ENCODE measurements at places on chromosomes 2 and 18.

DNA sequence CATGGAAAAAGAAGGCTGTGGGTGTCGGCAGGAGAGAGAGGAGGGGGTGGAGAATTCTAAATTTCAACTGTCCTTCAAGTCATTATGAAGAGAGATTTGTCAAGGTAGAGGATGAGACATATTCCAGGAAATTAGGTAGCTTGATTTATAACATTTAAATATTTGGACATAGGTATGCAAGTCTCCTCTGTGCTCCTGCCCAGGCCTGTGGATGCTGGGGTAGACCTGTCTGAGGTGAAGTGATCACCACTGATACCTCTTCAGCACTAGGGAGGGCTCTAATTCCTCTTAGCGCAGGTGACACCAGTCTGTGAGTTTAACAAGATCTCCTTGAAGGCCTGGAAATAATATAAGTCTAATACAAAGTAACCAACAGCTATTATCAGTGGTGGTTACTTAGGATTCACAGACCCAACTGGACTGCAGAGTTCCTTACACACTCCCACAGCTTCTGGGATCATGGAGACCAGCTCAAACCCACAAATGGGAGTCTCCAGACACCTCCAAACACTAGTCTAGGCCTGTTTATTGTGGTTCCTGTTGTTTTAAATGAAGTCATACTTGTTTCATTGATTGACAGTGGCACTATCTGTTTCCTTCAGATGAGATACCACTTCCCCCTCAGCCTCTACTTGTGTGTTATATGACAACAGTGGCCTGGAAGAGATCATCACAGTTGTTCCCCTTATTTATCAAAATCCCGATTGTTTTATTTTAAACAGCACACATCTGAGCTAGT lies 104.1 kb upstream of the ITPRID2 start:
- DNase-seq: no peak

DNA sequence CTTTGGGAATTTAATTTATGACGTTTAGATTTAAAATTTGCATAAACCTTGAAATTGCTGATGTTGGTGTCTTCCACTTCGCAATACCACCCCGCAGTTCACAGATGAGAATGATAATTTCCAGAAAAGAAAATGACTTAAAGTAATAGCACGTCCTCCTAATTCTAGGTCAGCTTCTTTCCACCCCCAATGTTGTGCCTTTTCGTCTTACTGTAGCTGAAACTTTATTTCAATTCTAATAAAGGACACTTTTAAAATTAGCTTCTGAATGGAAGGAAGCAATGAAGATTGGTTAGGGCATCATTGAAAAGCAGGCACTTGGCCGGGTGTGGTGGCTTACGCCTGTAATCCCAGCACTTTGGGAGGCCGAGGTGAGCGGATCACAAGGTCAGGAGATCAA lies 107.4 kb downstream of the MYCN start:
- DNase-seq: no peak

DNA sequence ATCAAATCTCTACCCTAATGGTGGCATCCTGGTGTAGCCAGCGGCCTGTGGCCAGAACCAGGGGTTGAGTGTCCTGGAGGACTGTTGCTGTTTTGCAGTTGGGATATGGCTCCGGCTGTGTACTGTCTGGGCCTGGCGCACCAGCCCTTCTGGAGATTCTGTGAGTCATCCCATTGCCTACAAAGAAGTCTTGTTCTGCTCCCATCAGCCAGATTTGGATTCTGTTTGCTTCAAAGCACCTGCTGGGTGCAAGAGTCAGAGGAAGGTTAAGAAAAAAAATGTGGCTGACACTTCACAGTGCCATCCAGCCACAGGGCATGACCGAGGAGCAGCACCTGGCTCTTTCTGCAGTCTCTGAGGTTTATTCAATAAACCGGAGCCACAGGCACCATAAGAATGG lies 41.0 kb upstream of the ASAP2 start:
- no peak for DNase-seq

- DNase-seq: peak; percentile 43
Measured at GRCh38 chr2:102190430-102191107, 3.7 kb downstream of the IL1RL2 start.

DNA sequence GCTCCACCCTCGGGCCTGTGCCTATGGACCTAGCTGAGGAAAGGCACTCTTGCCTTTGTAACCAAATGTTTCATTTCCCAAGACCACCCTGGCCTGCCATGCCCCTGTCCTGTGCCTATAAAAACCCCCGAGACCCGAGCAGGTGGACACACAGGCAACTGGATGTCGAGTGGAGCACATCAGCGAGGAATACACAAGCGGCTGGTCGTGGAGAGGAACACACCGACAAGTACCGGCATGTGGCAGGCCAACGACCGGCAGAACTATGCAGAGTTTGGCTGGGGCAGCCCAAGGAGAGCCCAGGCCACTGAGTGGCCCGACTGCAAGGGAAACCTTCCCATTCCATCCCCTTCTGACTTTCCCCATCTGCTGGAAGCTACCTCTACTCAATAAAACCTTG lies 1963.8 kb upstream of the CELF4 start:
- no peak for DNase-seq

GRCh38 chr2:23495661-23496114 lies 110.7 kb downstream of the KLHL29 start:
- no peak for DNase-seq

DNA sequence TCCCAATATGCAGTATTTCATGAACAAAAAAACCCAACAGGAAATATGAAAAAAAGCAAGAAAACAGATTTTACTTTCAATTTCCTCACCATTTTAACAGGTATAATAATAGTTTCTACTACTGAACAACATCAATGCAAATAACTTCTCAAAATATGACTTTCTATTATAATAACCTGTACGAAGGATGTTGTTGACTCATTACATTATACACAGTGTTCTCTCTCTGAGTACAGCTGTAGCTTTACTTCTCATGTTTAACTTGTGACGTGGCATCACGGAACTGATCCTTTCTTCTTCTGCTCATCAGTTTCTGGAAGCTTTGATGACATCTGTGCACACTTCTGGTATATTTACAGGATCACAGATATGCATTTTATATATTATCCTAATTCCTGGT lies 40.0 kb downstream of the FAM228A start:
- no peak for DNase-seq

DNA sequence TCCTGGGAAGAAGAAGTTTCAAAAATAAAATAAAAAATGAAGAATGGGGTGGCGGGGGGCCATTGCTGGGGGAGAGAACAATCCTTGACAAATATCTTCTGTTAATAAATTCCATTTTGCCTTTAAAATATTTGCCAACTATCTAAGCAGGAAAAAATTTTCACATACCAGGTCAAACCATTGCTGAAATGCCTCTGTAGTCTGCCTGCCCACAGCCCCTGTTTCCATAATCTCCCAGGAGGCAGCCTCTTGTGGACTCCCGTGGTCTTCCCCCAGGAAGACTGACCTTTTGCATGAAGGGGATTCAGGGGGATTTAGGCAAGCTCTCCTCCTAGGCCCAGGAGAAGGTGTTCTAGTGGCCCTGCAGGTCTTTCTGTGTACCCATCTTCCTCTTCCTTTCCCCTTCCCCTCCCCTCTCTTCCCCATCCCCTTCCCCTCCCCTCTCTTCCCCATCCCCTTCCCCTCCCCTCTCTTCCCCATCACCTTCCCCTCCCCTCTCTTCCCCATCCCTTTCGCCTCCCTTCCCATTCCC lies 61.0 kb downstream of the RPL37A start:
- no peak for DNase-seq

DNA sequence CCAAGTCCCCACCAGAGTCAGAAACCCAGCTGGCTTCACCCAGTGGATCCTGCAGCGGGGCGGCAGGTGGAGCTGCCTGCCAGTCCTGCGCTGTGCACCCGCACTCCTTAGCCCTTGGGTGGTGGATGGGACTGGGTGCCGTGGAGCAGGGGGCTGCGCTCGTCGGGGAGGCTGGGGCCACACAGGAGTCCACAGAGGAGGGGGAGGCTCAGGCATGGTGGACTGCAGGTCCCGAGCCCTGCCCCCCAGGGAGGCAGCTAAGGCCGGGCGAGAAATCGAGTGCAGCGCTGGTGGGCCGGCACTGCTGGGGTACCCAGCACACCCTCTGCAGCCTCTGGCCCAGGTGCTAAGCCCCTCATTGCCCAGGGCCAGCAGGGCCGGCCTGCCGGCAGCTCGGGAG lies 144.6 kb upstream of the MGAT5 start:
- no peak for DNase-seq

DNA sequence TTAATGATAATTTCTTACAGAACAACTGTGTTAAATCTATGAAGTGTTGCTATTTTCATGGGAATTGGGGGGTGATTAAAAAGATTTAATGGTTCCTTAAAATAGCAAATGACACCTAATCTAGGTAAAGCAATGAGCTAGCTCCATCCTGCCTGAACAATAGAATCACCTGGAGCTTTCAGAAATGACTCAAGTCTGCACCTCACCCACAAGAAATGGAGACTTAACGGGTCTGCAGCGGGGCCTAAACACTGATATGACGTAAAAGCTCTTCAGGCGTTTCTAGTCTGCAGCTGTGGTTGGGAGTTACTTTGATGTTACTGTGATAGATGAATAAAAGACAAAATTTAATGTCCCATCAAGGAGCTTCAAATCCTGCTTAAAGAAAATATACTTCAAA lies 328.2 kb downstream of the RND3 start:
- no peak for DNase-seq
